ENCODE measurements at places on chromosomes 5 and 9.

DNA sequence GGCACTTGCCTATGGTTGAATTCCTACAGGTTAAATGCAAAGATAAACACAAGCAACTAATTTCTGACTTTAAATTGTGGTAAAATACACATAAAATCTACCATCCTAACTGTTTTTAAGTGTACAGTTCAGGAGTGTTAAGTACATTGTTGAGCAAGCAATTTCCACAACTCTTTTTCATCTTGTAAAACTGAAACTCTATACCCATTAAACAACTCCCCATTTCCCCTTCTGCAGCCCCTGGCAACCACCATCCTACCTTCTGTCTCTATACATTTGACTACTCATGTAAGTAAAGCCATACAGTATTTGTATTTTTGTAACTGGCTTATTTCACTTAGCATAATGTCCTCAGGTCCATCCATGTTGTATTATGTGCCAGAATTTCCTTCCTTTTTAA is 38.5 kb upstream of the STX17 start:
- no peak for DNase-seq

GRCh38 chr5:140111011-140111858 is 2.7 kb upstream of the PURA start:
- DNase-seq: no peak

GRCh38 chr5:27594141-27594540 is 555.8 kb upstream of the CDH9 start:
- DNase-seq: no peak

DNA sequence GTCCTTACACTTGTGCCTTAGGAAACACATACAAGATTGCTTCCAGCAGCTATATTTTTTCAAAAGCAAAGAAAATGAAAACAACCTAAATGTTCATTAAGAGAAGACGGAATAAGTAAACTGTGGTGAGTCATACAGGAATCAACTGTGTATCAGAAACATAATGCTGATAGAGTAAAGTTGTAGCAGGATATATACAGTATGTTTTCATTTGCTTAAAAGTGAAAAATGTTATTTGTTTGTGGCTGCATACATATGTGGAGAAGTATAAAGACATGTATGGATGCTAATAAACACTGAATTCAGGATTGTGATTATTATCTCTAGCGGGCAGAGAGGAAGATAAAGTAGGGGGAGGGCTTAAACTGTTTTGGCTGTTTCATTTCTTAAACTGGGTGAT is 8.3 kb downstream of the DCTN4 start:
- DNase-seq: no peak

DNA sequence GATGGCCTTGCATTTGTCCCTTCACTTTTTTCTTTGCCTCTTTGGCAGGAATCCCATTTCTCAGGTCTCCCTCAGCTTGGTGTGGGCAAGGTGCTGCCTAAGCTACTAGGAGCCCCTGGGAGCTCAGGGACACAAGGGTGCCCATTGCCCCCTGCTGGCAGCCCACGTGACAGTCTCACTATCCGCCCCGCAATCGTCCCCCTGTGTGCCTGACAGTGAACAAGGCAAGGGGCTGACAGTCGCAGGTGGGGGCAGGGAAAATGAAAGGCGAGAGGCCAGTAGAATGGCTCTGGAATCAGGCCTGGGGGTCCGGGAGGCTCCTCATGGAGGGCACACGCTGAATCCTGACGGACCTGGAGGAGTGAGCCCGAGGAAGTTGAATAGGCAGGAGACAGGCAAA is 2.0 kb upstream of the PCDH12 start:
- DNase-seq: no peak

DNA sequence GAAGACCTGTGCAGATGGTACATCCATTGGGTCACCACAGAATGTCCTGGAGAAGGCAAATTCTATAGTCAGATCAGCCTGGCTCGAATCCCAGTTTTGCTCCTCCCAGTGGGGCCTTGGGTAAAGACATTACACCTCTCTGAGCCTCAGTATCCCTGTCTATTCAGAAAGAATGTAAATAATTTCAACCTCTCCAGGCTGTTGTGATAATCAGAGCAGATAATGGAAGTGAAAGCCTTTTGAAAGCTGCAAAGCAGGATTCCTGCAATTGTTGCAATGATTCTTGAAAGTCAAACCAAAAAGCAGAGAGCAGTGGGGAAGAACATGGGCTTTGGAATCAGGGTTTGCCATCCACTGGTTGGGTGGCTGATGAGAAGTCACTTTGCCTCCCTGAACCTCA is 63.2 kb downstream of the LHX2 start:
- DNase-seq: no peak

DNA sequence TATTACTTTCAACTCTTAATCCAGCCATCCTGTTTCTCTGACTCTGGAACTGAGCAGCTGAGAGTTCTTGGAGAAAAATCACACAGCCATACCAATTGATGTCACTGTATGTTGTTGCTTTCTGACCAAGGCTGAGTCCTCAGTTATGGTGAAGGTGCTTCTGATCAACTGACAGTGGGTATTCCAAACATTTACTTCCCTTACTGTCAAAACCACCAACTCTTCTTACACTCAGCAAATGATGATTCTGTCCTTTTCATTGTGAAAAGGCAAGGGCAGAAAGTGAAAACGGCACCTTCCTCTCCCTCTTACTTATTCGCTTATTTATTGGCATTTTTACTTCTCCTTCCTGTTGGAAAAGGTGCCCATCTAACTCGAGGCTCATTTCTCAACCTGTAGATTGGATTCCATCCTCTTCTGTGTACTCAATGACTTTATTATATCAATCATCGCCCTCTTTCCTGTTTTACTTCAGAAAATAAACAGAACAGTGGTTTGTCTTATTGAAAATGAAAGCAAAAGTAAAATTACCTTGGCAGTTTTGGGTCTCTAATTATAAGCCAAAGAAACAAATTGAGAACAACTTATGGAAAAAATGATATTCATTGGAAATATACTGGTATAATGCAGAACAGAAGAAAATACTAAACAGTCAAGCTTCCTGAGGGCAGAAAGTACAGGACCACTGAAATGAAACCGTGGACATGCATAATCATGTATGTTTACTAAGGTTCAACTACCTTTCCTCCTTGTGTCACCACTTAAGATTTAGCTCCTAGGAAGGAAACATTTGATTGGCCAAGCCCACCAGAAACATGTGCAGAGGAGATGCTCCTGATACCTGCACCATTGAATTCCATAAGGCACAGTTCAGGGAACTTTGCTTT is 104.5 kb upstream of the CHD1 start:
- no peak for DNase-seq

GRCh38 chr5:18961234-18961633 is 1026.8 kb downstream of the CDH18 start:
- DNase-seq: no peak

- DNase-seq: no peak
Observed at GRCh38 chr5:169917500-169917899, 62.8 kb downstream of the INSYN2B start.
